ENCODE measurements at places on chromosomes 1 and 21.
A peak's percentile ranks its signal among the peaks of the same experiment; 100 is the strongest.

DNA sequence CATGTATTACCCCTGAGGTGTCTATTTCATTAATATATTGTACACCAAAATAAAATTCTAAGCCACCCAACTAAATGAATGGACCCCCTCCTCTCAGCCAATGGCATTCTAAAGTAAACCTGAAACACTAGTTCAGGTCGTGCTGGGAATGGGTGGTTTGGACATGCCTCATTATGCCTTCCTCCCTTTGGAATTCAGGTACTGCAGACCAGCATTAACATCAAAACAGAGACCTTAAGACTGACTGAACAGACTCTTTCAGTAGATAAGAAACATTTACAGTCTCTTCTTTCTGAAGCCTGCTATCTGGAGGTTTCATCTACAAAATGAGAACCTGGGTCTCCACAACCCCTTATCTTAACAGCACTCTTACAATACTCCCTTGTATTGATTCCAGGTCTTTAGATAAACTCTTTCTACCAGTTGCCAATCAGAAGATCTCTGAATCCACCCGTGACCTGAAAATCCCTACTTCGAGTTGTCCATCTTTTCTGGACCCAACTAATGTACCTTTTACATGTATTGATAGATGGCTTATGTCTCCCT is 93.6 kb downstream of the PKN2 start:
- DNase-seq, result no peak

- DNase-seq, result no peak
These were observed 4.4 kb upstream of the C4BPB start for GRCh38 chr1:207084232-207084631.

DNA sequence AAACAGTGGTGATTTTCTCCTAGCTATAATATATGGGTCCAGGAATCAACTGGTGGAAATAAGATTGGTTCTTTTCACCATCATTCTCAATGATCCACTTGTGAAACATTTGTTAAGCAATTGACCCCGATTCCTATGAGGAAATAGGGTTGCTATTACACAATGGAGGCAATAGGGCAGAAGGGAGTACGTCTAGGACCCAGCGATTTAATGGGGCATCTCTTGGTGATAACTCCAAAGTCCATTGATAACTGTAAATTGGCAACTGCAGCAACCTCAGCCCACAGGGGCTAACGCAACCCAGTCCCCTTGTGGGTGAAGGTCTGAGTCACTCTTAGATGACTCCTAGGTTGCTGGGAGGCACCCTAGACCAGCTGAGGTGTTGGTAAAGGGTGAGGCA is 62.5 kb upstream of the BARHL2 start:
- DNase-seq, result no peak

- DNase-seq, result peak; percentile 13
These were observed 745 bp downstream of the MAGI3 start for GRCh38 chr1:113390871-113391648.

- DNase-seq, result no peak
These were observed 88.3 kb upstream of the TNFSF4 start for GRCh38 chr1:173295391-173295790.

DNA sequence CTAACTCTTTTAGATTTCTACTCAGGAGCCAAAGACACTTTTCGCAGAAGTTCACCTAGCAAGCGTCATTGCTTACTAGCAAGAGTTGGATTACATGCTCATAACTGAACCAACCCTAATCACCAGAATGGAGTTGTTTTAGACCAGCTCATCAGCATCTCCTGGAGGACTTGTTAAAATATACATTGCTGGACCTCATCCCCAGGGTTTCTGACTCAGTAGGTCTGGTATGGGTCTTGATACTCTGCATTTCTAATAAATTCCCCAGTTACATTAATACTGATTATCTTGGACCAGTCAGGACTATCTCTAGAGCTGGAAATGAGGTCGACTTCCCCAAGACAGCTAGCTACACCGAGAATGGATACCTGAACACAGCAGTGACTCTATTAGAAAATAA is 9.7 kb upstream of the PRDX6 start:
- DNase-seq, result no peak

GRCh38 chr1:166905136-166905535 is 29.1 kb upstream of the TADA1 start:
- no peak for DNase-seq

DNA sequence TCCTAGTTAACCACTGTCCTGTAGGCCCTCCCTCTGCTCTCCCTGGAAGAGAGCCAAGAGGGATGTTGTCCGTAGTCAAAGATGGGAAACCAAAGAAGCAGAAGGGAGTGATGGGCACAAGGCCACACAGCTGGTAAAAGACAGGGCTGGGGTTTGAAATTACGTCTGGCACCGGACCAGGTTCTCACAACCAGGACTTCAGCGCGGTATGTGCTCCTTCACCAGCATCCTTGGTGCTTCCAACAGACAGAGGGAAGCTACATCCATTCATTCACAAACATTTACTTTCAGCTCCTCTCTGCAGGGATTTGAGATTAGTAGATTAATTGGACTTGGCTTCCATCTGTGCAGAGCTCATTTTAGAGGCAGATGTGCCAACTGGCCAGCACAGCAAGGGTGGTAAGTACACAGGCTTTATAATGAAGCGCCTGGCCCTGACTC is 191.2 kb downstream of the TRABD2B start:
- no peak for DNase-seq

DNA sequence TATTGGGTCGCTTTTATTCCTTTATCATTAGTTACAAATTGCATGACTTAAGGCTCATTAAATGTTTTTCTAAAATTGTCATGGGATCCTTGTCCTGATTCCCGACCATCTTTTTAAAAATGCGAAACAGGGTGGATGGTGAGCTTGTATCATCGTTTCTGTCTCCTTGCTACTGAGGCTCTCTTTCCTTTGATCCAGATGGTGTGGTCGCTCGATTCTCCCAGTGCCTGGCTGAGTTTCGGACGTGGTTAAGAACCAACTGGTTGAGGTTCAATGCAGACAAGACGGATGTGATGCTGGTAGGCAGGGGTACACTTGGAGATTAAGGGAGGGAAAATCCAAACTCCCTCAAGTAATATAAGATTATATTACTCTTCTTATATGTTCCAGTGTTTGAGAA is 1.2 kb downstream of the MIER1 start:
- DNase-seq, result no peak

DNA sequence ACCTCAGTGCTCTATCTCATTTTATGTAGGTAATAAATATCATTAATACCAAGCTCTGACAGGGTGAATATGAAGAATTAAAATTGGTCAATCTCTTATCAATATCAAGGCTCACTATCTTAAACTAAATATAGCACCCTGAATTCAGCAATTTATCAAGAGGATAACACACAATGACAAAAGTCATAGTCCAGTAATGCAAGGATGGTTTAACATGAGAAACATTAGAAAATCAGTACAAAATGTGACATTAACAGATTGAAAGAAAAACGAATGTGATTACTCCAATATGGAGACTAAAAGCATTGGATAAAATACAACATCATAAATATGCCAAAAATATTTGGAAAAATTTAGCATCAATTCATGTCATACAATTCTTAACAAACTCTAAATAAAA is 53.9 kb downstream of the OBSCN start:
- no peak for DNase-seq

DNA sequence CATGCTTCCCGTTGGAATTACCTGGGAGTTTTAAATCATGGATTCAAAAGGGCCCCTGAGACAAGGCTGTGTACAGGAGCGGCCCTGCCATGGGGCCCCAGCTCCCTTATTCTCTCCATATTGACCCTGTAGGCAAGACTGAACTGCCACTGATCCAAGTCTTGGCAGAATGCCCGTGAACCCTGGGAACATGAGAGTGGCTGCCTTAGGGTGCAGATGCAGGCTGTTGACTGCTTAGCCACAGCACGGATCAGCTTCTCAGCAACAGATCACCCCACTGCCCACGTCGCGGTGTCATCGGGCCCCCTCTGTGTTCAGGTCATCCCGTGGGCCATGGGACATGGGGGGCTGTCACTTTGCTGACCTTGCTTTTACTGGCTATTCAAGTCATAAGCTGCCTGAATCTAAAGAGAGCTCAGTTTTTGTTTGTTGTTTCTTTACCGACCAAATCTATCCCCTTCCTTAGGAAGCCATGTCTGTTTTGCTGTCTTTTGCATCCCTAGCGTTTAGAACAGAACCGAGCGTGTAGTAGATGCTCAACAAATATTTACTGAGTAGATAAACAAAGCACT is 83.4 kb downstream of the MATN1 start:
- DNase-seq, result no peak

DNA sequence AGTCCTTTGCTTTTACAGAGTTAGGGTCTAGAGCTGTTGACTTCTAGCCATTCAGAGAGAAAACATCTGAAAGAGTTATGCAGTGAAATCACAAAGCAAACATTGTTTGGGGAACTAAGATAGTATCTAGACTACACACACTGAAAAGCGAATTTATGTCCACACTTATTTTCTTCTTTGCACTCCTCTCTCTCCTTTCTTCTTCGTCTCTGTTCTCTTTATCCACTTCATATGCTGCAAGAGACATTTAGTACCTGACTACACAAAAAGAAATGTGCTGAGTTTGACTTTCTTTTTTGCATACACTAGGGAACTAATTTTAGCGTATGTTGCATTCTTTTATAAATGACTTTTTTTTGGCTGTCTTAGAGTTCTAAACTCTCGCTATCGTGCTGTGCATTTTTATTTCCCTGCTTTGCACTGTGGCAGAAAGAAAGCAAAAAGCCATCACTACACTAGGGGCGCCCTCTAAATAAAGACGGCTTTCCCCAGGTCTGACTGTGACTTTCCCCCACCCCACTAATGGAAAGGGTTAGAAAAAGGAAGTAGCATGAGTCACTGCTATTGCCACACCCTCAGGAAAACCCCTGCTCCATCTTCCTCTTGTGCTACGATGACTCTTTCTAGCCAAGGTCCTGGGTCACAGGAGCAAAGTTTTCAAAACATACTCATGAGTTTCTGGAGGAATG is 65.7 kb downstream of the MAP3K7CL start:
- no peak for DNase-seq

GRCh38 chr1:46285730-46286477 is 17.5 kb downstream of the LRRC41 start:
- DNase-seq, result no peak

- no peak for DNase-seq
These were observed 3.1 kb downstream of the ACTA1 start for GRCh38 chr1:229430761-229431283.

DNA sequence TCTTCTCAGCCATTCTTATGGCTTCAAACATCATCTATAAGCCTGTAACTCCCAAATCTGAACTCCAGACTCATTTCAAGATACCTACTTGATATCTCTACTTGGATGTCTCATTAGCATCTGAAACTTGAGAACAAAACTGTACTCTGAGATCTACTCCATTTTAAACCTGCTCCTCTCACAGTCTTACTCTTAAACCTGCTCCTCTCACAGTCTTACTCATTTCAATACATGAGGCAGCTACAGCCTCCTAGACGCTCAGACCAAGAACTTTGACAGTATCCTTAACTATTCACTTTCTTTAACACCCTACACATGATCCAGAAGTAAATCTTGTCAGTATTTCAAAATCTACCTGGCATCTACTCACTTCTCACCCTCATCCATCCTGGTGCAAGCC is 54.3 kb downstream of the NBPF6 start:
- DNase-seq, result no peak

DNA sequence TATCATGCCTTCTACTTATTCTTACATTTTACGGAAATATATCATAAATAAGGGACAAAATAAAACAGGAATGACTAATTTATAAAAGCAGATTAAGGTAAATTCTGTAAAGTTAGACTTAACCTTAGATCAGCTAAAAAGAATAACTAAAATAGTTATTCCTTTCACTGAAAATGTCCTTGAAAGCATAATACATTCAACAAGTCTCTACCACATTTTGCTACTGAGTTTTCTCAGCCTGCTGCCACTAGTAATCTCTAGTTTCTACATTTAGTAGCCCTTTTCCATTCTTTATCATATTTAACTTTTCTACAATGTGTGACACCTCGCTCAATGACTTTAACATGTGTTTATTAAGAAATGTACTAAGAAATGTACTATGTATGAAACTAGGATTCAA is 89.0 kb downstream of the DENND1B start:
- DNase-seq, result no peak

GRCh38 chr1:38489844-38490270 is 369.7 kb downstream of the RRAGC start:
- DNase-seq, result peak; percentile 6

GRCh38 chr1:167244244-167244643 is 23.6 kb downstream of the POU2F1 start:
- no peak for DNase-seq

DNA sequence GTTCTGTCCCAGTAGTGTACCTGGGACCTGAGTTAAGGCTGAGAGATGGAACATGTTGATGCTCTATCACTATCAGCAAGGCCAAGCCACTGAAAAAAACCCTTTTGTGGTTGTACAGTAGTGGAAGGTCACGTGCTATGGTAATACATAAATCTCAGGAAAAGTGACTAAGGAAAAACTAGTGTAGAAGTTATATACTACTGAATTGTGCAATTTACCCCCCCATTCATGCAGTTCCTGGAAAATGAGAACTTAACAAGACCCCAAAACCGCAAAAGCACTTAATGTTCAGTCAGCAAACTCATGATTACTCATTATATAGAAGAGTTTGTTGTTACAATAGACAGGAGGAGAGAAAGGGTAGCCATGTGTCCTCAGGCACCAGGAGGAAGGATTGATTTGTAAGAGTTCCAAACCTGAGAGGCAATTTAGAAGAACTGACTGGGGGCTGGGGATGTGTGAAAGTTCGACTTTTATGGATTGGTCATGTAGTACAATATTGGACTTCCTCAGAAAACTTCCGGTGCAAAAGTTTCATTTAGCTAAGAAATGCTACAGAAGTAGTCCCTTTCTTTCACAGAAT is 91.6 kb downstream of the RGL1 start:
- DNase-seq, result no peak

- DNase-seq, result no peak
These were observed 141.4 kb downstream of the PSMG1 start for GRCh38 chr21:39041816-39042215.

GRCh38 chr1:154760469-154760933 is 109.6 kb downstream of the KCNN3 start:
- peak; percentile 77 for DNase-seq

- DNase-seq, result no peak
These were observed 3.9 kb downstream of the CLDN19 start for GRCh38 chr1:42736152-42736551.

DNA sequence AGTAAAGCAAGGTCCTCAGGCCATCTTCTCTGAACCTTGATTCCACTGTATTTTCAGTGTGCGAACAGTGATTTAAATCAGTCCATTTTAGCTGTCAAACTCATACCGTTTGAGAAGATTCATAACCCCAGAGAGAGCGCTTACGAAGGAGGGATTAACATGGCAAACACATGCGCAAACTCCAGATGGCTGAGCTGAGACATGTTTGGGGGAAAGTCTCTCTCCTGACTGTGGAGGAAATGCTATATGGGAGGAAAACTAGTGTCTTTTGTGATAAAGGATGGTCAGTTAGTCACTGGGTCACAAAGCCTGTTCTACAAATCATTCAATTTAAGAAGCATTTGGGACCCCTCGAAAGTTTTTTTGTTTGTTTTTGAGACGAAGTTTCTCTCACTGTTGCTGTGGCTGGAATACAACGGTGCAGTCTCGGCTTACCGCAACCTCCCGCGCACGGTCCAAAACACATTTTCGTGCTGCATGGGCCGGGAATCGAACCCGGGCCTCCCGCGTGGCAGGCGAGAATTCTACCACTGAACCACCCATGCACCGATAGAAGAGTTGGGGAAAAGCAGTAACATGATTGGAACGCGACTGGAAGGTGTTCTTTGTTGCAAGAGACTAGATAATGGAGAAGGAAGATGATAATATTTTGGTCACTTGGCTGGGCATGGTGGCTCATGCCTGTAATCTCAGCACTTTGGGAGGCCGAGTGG is 58.4 kb upstream of the CXADR start:
- no peak for DNase-seq

GRCh38 chr1:109301874-109302273 is 4.9 kb downstream of the MYBPHL start:
- no peak for DNase-seq

Data from activated T-helper 1 cell treated with anti-CD3 and anti-CD28 coated beads, Interleukin-2, amount 50 U/mL, for 16 hours (primary cell).